ENCODE measurements at places on chromosomes 11 and 22.

- no peak for DNase-seq
Observed at GRCh38 chr22:16806401-16806800, 18.8 kb downstream of the XKR3 start.

DNA sequence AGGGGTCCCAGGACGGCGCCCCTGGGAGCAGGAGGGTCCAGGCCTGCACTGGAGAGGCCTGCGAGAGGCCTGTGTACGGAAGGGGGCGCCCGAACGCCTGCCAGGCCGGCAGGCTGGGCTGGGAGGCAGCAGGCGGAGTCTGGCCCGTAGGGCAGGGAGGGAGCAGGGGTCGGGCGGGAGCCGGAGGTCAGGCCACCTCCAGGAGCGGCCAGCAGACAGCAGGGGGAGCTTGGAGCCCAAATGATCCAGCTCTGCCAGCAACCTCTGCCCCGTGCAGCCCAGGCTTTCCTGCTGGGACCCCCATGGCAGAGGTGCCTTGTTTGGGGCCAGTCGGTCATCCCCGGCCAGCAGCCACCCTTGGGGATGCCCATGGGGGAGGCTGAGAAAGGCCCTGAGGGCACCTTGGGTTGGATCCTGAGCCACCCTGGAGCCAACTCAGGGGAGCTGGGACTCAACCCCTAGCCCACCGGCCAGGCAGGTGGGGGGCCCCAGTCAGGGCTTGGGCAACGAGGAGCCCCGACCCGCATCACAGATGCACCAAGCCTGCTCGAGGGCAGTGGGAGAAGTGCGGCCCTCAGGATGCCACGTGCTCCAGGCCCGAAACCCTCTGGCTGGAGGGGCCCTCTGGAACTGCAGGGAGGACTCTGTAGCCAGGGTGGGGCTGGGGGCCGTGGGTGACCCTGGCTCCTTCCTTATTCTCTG is 9.6 kb upstream of the SYT8 start:
- no peak for DNase-seq

DNA sequence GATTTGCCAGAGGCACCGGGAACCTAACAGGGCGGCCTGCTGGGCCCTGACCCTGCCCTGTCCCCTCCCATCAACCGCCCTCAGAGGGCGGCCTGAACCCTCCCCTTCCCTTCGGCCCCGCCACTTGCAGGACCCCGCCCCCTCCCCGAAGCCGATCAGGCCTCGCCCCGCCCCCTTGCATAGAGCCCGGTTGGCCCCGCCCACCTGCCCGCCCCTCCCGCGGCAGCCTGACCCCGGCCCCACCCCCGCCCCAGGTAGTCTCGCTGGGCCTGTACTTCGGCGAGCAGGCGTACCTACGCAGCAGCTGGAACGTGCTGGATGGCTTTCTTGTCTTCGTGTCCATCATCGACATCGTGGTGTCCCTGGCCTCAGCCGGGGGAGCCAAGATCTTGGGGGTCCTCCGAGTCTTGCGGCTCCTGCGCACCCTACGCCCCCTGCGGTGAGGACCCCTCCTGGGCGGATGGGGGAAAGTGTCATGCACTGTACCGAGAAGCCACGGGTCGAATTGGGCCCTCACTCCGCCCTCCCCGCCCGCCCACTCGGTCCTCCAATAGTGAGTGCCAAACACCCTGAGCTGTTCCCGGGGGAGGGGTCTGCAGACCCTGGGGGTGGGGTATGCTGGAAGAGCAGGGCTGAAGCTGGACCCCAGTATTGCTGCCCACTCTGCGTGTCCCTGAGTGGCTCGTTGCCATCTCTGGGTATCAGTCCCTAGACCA is 94.1 kb downstream of the CACNA1I start:
- no peak for DNase-seq

- DNase-seq: no peak
Observed at GRCh38 chr11:128509621-128510389, 77.6 kb downstream of the ETS1 start.

- DNase-seq: no peak
Observed at GRCh38 chr11:2204361-2205213, 33.0 kb upstream of the TH start.

DNA sequence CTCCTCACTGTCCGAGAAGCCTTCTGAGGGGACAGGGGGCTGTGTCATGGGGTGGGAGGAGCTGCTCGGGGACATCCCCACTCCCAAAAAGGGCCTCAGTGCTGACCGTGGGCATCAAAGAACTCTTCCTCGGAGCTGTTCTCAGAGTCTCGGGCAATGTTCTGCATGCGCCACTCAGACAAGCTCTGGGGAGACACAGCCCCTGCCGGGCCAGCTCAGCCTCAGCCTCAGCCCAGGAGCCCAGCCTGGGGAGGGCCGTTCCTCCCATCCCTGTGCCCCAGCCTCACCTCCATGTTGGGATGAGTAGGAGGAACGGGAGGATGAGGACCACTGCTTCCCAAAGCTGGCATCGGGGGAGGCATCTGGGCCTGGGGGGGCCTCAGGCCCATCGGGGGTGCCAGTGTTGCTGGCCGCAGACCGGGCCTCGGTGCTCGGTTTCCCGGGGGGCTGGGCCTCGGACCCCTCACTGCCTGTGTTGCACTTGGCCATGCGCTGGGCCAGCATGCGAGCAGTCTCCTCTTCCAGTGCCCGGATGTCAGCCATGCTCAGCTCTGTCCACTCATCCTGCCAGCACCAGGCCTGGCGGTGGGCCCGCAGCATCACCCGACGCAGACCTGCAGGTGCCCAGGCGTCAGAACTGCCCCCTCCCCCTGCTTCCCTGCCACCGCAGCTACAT is 5.2 kb downstream of the PITPNM1 start:
- no peak for DNase-seq

DNA sequence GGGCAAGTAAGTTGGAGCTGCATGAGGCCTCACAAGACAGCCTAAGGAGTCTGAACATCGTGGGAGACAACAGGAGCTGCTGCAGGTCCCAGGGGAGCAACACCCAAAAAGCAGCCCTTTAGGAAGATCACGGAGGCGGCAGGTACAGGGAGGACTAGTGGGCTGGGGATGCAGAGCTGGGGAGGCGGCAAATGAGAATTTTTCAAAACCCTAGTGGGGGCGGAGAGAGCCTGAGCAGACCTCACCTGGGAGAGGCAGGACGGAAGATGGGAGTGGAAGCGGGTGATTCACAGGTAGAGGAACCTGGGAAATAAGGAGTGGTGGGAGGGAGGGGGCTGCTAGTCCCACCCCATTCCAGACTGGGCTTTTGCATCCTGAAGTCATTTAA is 42.1 kb downstream of the DKK3 start:
- no peak for DNase-seq
